ENCODE measurements at places on chromosomes 3 and 15. TPM values are rescaled to one million over a fixed set of nuclear protein-coding genes. Genes with fewer than 3 reads are reported as not detected.

Gene MYRIP
- 0.30 TPM for polyA plus RNA-seq

- DNase-seq: no peak
Observed at GRCh38 chr3:149004622-149005021, 13.3 kb downstream of the GYG1 start.

GRCh38 chr3:159127021-159127392 is 325.2 kb downstream of the MFSD1 start:
- no peak for DNase-seq

GRCh38 chr3:162274070-162274469 is 777.5 kb downstream of the OTOL1 start:
- DNase-seq: no peak

- DNase-seq: no peak
Observed at GRCh38 chr3:122488262-122488973, 26.3 kb downstream of the KPNA1 start.

DNA sequence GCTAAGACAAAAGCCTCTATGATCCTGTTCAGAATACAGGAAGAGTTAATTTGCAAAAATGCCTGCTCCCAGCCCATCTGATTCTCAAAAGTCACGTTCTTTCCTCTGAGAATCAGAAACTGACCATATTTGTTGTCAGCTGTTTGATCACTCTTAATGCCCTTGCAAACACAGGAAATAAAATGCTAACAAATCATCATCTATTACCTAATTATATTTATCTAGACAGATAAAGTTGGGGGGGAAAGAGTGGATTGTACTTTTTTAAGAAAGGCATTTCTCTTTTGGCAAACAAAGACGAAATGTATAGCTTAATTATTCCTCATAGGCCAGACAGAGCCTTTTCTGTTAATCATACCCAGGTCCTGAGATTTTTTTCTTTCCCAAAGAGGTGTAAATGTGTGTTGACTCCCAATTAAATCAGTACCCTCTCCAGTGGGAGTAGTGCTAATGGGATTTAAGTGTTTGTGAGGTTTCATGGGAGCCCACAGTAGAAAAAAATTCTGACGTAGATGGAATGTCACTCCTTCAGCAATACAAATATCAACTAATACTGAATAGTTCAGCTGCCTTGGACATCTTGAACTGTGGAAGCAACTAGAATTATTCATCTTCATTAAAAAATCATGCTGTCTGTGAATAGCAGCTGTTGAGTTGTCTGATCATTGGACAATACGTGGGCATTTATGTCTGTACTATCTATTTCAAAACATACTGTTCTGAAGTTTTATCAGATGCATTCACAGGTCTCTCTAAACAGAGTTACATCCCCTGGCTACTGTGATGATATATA is 22.5 kb upstream of the BNIP2 start:
- peak; percentile 27 for DNase-seq

DNA sequence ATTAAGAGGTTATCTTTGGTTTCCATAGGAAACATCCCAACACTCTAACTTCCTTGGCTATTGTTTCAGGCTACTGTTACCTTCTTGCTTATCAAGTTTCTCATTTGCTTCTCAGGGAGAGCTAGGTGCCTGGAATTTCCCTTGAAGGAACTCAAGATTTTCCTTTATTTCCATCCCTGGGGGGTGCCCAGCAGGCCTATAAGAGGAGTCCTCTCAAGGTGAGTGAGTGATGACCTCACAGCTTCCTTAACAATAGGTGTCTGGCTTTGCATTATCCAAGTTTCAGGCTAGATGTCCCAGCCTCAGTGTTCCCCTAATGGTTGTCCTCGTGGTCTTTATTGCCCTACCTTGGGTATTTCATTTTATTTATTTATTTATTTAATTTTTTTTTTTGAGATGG is 12.1 kb upstream of the CTSH start:
- DNase-seq: no peak

DNA sequence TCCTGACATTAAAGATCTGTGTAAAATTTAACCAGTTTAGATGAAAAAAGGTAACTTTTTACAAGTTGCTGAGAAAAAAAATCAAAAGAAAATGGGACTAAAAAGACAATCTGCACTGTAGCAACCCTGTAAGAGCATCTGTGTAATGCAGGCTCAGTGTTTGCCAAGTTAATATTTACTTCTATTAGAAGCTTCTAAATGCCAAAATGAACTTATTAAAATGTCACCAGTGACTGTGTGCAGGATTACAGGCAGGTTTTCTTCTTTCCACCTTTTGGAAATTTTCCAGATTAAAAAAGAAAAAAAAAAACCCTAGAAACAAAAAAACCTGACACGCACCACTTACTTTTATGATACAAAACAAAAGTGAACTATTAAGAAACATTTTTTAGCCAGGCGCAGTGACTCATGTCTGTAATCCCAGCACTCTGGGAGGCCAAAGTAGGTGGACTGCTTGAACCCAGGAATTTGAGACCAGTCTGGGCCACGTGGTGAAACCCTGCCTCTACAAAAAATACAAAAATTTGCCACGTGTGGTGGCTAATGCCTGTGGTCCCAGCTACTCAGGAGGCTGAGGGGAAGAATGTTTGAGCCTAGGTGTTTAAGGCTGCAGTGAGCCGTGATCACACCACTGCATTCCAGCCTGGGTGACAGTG is 87.2 kb downstream of the TJP1 start:
- no peak for DNase-seq

GRCh38 chr3:24972491-24972890 is 455.6 kb upstream of the RARB start:
- no peak for DNase-seq
